ENCODE measurements at places on chromosomes 11 and 22.

DNA sequence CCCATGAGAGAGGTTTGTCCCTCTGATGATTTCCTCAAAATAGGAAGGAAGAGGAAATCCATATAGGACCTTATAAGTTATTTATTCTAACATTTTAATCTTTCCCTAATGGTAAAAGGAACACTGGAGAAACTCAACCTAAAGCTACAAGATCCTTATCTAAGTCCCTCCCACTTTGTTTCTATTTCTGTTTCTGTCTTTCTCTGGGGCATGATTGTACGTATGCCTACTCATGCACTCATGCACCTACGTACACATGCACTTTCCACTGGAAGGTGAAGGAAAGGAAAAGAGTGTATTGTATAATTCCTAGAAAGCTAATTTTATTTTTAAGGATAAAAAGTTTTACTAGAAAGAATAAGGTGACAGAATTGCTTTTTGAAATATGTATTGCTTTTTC is 125.0 kb downstream of the RAB38 start:
- peak; percentile 33 for DNase-seq

DNA sequence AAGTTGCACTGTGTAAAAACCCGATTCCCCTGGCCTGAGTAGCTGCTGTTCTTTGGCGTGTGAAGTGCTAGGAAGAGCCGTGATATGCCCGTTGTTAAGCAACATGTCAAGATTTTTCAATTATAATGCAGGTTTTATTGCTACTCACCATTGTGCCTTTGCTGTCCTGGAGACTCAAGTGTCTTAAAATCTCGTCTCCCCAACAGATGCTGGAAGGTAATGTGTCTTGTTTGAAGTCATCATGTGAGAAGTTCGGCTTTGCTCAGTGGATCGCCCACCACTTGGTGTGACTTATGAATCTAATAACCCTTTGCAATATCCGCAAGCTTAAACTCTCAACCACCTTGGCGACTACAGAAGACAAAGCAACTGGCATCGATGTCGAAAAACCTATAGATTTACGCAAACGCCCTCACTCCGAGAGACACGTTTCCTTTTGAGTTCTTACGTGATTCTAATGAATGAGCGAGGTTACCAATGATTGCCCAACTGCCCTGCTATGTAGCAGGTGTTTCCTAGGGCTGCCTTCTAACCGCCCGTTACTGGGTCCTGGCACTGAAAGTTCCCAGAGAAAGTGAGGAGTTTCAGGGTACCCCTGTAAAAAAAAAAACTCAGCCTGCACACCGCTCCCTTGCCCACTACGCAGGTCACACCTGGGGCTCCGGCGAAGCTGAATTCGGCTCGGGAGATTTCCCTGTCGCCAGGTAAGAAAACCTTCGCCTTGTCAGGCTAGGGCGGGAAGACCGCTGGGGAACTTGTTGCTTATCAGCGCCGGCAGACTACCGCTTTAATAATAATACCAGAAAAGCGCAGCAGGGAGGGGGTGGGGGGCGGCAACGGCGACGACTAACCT is 21.2 kb upstream of the BDNF start:
- no peak for DNase-seq

GRCh38 chr22:33461698-33462434 is 403.7 kb upstream of the SYN3 start:
- DNase-seq, result no peak

- DNase-seq, result no peak
Observed at GRCh38 chr11:11211888-11212287, 141.2 kb downstream of the CSNK2A3 start.

DNA sequence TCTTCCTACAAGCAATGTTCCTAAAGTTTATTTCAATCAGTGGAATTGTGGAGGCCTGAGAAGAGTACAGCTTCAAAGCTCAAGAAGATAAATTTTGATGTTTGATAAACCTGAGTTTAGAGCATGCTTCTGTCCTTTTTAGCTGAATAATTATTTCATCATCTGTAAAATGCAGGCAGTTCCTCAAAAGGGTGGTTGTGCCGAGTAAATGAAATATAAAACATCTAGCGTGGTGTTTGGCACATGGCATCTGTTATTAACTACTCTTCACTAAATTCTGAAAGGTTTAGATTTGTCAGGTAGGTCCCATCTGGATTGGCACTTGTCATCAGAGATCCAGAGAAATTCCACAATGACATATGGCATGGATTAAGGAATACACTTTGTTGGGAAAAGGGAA is 155.1 kb downstream of the DDX10 start:
- DNase-seq, result no peak

All from T-helper 2 cell (primary cell).